ENCODE measurements at places on chromosomes 3 and 15.

GRCh38 chr3:79415356-79415755 lies 352.4 kb downstream of the ROBO1 start:
- DNase-seq, result no peak

GRCh38 chr15:76460871-76461270 lies 124.3 kb downstream of the ISL2 start:
- DNase-seq, result no peak

DNA sequence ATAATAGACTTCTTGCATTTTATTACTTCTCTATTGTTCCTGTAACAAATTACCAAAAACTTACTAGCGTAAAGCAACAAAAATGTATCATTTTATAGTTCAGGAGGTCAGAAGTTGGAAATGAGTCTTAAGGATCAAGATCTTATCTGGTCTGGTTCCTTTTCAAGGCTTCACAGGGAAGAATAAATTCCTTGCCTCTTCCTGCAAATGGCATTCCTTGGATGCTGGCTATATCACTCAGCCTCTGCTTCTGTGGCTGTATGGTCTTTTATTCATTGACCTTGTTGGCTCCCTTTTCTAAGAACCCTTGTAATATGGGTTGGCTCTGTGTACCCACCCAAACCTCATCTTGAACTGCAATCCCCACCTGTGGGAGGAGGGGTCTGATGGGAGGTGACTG lies 478.4 kb upstream of the THBS1 start:
- DNase-seq, result no peak

GRCh38 chr3:51110586-51110985 lies 274.5 kb upstream of the MANF start:
- no peak for DNase-seq

DNA sequence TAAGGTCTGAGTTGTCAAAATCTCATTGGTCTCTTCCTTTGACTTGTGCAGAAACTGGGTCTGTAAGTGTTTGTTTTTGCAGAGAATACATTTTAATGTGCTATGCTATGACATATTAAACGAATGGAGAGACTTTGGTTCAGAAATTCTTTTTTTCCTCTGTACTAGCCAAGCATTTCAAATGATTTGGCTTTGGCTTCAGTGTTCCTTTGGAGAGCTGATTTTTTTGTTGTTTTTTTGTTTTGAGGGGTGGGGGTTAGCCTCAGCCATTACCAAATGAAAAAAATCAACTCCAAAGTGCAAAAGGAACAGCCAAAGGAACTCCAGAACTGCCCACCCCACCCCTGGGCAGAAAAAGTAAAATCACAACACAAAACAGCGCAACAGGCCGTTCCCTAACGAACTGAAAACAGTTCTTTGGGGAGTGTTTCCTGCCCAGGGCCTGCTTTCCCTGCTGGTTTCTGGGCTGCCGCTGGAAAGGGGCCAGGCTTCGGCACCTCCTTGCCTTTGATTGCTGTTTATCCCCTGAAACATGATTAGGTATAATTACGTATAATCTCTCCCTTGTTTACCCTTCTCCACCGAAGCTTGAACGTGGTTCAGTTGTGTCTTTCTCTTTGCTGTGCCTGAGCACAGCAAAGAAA lies 57.6 kb upstream of the NEO1 start:
- no peak for DNase-seq

Measured in stimulated activated CD4-positive, alpha-beta T cell treated with anti-CD3 and anti-CD28 coated beads, TNF-alpha, amount 100 ng/mL, for 1 hour (primary cell).